ENCODE measurements at places on chromosomes 2 and 18. TPM values are rescaled to one million over a fixed set of nuclear protein-coding genes. Genes with fewer than 3 reads are reported as not detected.

The POTEF gene
- polyA plus RNA-seq: not detected

The RNF144A gene
- polyA plus RNA-seq: 0.83 TPM

The VWA3B gene
- polyA plus RNA-seq: not detected

The TUBA4B gene
- polyA plus RNA-seq: not detected

The NPHP1 gene
- 2.1 TPM for polyA plus RNA-seq

The CHAC2 gene
- polyA plus RNA-seq: 6.8 TPM

All from IgD-negative memory B cell (primary cell).